CD8-positive, alpha-beta T cell (primary cell): ENCODE measurements at places on chromosomes 4 and X. TPM values are rescaled to one million over a fixed set of nuclear protein-coding genes. Genes with fewer than 3 reads are reported as not detected.

- no peak for DNase-seq
These were observed 115.5 kb upstream of the ACSL4 start for GRCh38 chrX:109848461-109849050.

DNA sequence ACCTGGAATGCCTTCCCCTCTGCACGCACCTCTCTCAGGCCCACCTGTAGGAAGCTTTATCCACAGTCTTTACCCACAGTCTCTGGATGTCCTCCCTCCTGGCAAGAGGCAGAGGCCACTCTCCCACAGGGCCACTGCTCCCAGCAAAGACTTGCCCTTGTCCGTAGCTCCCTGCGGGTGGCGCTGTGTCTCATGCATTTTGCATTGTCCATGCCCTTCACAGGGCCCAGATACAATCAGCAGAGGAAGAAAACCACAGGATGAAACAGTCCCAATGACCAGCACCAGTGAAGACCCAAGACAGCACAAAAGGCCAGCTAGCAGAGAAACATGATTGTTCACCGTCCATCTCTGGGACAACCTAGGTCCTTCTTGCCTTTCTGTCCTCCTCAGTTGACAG, 2.1 kb upstream of the NSG1 start:
- DNase-seq: no peak

DNA sequence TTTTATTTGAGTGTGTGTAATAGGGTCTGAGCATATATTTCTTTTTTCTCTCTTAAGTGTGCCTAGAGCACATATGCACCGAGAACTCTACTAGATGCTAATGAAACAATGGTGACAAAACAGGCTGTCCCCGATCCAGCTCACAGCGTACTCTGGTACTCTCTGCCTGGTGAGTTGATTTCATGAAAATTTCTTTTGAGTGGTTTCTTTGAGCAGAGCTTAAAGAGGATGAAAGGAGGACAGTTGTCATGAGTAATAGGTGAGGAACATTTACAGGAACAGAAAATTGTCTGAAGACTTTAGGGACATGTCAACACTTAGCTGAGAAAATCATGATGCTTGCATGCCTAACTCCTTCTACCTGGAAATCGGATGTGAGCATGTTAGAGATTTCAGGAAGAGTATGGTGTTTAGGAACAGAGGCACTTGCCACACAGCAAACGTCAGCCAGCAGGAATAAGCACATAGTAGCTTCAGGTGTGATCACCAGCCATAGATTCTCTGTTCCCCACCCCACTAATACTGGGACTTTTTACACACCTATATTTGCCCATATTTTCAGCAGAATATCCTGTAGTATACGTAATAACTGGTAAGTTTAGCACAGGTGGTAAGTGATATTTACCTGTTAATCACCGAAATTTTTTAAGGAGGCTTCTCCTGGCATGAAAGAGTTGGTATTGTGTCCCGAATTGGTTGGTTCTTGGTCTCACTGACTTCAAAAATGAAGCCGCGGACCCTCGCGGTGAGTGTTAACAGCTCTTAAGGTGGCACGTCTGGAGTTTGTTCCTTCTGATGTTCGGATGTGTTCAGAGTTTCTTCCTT, 111.1 kb downstream of the ZNF330 start:
- DNase-seq: no peak

DNA sequence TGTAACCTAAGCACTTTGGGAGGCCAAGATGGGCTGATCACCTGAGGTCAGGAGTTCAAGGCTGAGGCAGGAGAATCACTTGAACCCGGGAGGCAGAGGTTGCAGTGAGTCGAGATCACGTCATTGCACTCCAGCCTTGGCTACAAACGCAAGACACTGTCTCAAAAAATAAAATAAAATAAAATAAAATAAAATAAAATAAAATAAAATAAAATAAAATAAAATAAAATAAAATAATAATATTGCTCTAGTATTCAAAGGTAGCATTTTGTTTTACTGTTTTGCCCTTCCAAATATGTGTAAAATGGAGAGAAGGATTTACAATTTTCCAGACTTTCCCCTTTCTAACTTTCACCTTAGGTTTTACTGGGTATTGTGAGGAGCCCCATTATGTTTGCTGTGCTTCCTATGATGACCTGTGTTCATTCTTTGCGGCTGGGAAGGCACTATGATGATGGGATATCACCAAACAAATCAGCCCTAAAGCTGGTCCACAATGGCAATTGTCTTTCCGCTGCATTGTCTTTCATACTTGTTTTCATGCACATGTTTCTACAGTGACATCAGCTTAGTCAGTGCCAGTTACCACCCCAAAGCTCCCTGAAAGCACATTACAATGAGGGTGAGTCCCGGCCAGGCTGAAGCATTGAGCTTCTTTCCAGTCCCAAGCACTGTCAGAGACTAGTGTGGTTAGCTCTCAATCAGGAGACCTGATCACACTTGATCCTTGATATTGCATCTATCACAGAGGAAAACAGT, 50.8 kb downstream of the DTHD1 start:
- no peak for DNase-seq

DNA sequence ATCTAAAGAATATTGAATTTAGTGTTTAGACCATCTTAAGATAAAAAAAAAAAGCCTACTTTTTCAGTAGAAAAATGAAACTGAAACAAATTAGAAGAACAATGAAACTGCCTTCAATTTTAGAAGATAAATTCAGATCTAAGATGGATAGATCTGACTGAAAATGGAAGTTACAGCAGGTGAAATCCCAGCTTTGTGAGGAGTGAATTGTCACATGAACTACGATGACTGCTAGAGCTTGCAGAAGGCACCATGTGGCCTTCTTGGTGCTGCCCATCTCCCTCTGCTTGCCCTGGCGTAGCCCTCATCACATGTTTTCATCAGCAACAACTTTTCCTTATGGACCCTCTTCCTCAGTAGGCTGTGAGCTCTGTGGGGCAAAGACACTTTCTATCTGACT, 51.4 kb upstream of the EMCN start:
- DNase-seq: no peak

GRCh38 chrX:48791063-48791820, 4.9 kb downstream of the GATA1 start:
- no peak for DNase-seq

GRCh38 chrX:132631579-132632232, 142.9 kb upstream of the MBNL3 start:
- no peak for DNase-seq

- DNase-seq: no peak
These were observed 13.3 kb upstream of the FAM47E start for GRCh38 chr4:76238236-76238635.

The CFI gene
- not detected for total RNA-seq

The CAPN6 gene
- total RNA-seq: not detected

The NLGN3 gene
- 4.6 TPM for total RNA-seq

The HSFX4 gene
- not detected for total RNA-seq
